Hypothalamus (tissue), 51 donors: ENCODE measurements at places on chromosomes 7 and 10.

- DNase-seq, result no peak
Measured at GRCh38 chr10:66746711-66747110, 179.1 kb upstream of the LRRTM3 start.

- no peak for DNase-seq
Measured at GRCh38 chr10:18689498-18689897, 30.3 kb downstream of the ARL5B start.

DNA sequence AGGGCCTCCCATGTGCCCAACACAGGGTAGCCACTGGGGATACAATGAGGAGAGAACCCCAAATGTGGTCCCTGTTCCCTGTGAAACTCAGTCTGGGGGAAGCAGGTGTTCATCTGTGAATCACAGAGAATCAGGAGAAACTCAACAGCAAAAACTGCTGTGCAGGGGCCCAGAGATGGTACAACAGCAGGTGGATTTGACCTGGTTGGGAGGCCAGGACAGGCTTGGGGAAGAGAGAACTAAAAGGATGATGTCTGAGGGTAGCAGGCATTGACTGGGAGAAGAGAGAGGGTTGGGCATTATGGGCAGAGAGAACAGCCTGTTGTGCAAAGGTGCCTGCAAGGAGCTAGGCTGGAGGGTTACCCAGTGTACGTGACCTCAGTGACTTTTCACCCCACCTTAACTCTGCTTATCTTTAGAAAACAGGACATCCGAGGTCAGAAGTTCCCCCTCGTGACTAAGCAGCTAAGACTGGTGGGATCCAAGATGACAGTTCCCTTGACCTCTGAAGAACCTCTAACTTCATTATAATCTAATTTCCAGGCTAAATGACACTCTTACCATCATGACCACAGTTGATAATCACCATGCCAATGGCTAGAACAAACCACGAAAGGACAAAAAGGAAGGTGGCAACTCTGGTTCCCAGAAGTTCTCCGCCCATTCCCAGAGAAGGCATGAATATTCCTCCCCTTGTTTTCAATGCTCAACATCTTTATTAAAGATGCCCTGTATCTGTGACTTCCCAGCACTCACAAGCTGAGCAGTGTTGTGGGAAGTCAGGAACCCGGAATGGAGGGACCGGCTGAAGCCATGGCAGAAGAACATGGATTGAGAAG, 5.1 kb upstream of the ADAMTS14 start:
- no peak for DNase-seq

- no peak for DNase-seq
Measured at GRCh38 chr7:98571006-98571405, 46.1 kb upstream of the NPTX2 start.

DNA sequence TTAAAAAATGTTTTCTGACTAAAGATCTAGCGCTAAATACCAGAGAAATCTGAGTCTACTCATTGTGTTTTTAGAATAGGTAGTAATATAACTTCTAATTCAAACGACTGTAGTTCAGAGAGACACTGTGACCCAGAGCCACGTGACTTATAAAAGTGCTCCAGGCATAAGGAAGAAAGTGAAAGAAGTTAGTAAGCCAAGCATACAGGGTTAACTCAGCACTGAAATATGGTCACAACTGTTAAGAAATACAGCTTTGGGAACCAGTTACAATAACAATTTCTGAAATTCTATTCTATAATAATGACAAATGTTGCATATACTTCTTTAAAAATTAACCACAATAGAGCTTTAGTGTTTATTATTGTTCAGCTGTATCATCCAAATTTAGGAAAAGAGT, 119.1 kb downstream of the TFEC start:
- no peak for DNase-seq
